Aorta (tissue), 5 donors: ENCODE measurements at places on chromosomes 16 and 17. TPM values are rescaled to one million over a fixed set of nuclear protein-coding genes. Genes with fewer than 3 reads are reported as not detected.

GRCh38 chr17:78375401-78376151, 2.9 kb upstream of the PGS1 start:
- no peak overlapping the region for H3K4me3 ChIP-seq
- no peaks in the 10 kb centered on the region for H3K27me3 ChIP-seq
- DNase-seq: peak; percentile 89
- no peaks in the 10 kb centered on the region for H3K4me1 ChIP-seq
- peak overlapping the region; percentile 54 for H3K27ac ChIP-seq

GRCh38 chr16:56635441-56635967, 3.0 kb upstream of the MT1A start:
- H3K27ac ChIP-seq: no peak overlapping the region
- H3K36me3 ChIP-seq: no peaks in the 10 kb centered on the region
- no peak for DNase-seq
- H3K27me3 ChIP-seq: no peaks in the 10 kb centered on the region
- H3K4me3 ChIP-seq: no peak overlapping the region

PTRH2 gene
- total RNA-seq: 19.6 TPM

GRCh38 chr16:11250091-11250785, 5.8 kb downstream of the SOCS1 start:
- H3K4me1 ChIP-seq: no peaks in the 10 kb centered on the region
- DNase-seq: no peak
- H3K27ac ChIP-seq: no peak overlapping the region
- H3K27me3 ChIP-seq: no peaks in the 10 kb centered on the region
- H3K4me3 ChIP-seq: no peak overlapping the region
- H3K36me3 ChIP-seq: no peaks in the 10 kb centered on the region

PNMT gene
- 1.5 TPM for total RNA-seq

TVP23A gene
- total RNA-seq: 0.58 TPM

CLDN7 gene
- total RNA-seq: 3.3 TPM

MT1F gene
- 19.1 TPM for total RNA-seq

SLFN14 gene
- not detected for total RNA-seq

GRCh38 chr16:57510016-57510871, 24.0 kb upstream of the DOK4 start:
- H3K36me3 ChIP-seq: no peaks in the 10 kb centered on the region
- H3K4me1 ChIP-seq: no peaks in the 10 kb centered on the region
- no peaks in the 10 kb centered on the region for H3K27me3 ChIP-seq
- H3K27ac ChIP-seq: no peak overlapping the region
- H3K4me3 ChIP-seq: no peak overlapping the region

GRCh38 chr17:30368912-30369720, 9.6 kb upstream of the CPD start:
- no peak for DNase-seq
- no peaks in the 10 kb centered on the region for H3K27me3 ChIP-seq
- H3K27ac ChIP-seq: no peak overlapping the region
- H3K4me3 ChIP-seq: no peak overlapping the region
- no peaks in the 10 kb centered on the region for H3K4me1 ChIP-seq

CLEC3A gene
- not detected for total RNA-seq

- peaks cover 1% of the 10 kb centered on the region for H3K4me1 ChIP-seq
- no peaks in the 10 kb centered on the region for H3K36me3 ChIP-seq
- no peaks in the 10 kb centered on the region for H3K27me3 ChIP-seq
- H3K27ac ChIP-seq: no peak overlapping the region
These were observed 12.5 kb downstream of the ADCY9 start for GRCh38 chr16:4103745-4104144.

KRTAP17-1 gene
- total RNA-seq: not detected

GRCh38 chr16:76583466-76583865, 306.3 kb downstream of the CNTNAP4 start:
- no peak overlapping the region for H3K4me3 ChIP-seq
- no peaks in the 10 kb centered on the region for H3K4me1 ChIP-seq
- no peaks in the 10 kb centered on the region for H3K27me3 ChIP-seq
- H3K36me3 ChIP-seq: no peaks in the 10 kb centered on the region

ABCA9 gene
- 25.1 TPM for total RNA-seq

GAST gene
- not detected for total RNA-seq

TPSD1 gene
- not detected for total RNA-seq

TMEM92 gene
- total RNA-seq: 0.94 TPM

CIAPIN1 gene
- 27.4 TPM for total RNA-seq

- no peaks in the 10 kb centered on the region for H3K4me1 ChIP-seq
- no peaks in the 10 kb centered on the region for H3K36me3 ChIP-seq
- H3K27ac ChIP-seq: no peak overlapping the region
- no peak overlapping the region for H3K4me3 ChIP-seq
- H3K27me3 ChIP-seq: peaks cover 1% of the 10 kb centered on the region
These were observed 152.7 kb downstream of the SOX9 start for GRCh38 chr17:72273289-72274056.

MAPT gene
- total RNA-seq: 1.3 TPM

TBC1D3K gene
- not detected for total RNA-seq

SLC46A1 gene
- 16.7 TPM for total RNA-seq

DNA sequence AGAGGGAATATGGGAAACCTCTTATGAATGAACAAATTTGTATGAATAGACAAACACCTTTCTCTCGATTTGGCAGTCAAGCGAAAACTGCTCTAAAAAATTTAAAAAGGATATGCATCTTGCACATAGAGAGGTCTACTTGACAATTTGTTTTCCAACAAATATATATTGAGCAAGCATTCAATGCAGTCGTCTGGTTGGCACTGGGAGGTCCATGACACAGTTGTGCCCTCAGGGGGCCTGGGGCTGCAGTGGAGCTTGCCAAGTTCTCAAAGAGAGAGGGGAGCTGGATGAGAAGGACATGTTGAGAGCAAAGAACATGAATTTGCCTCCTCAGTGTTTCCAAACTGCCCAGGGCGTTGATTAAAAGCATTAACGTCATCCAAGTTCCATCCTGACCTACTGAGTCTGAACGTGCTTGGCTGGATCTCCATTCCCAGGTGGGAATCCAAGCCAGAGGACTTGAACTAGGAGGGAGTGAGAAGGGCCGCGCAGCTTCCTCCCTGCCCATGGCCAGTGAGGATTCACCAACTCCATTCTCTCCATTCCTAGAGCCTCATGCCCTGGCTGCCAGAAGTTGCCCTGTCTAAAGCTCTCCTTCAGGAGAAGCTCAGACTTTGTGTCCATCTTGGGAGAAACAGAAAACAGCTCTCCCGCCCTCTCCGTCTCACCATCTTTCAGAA, 24.5 kb downstream of the TBX2 start:
- DNase-seq: no peak
- no peak overlapping the region for H3K4me3 ChIP-seq
- H3K36me3 ChIP-seq: no peaks in the 10 kb centered on the region
- H3K4me1 ChIP-seq: no peaks in the 10 kb centered on the region

AOC2 gene
- total RNA-seq: 1.8 TPM

KRT24 gene
- total RNA-seq: not detected
